Activated naive CD8-positive, alpha-beta T cell treated with anti-CD3 and anti-CD28 coated beads, Interleukin-2, amount 50 U/mL, for 24 hours (primary cell): ENCODE measurements at places on chromosomes 2 and 18.

DNA sequence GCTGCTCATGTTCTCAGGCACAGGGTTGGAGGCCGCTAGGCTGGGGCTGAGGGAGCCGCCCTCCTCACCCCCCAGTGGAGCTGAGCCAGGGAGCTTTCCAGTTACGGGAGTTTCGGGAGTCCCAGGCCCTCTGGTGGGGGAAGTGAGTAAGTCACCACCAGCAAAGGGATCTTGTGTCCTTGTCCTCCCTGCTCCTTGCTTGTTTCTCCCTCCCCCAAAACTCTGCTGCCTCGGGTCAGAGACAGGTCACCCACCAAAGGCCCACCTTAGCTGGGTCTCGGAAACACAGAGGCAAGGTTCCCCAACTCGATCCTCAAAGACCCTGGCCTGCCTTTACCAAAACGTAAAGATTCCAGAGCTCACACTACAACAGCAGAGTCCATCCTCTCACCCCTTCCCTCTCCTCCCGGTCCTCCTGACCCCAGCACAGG, 60.5 kb upstream of the POMC start:
- no peak for DNase-seq

DNA sequence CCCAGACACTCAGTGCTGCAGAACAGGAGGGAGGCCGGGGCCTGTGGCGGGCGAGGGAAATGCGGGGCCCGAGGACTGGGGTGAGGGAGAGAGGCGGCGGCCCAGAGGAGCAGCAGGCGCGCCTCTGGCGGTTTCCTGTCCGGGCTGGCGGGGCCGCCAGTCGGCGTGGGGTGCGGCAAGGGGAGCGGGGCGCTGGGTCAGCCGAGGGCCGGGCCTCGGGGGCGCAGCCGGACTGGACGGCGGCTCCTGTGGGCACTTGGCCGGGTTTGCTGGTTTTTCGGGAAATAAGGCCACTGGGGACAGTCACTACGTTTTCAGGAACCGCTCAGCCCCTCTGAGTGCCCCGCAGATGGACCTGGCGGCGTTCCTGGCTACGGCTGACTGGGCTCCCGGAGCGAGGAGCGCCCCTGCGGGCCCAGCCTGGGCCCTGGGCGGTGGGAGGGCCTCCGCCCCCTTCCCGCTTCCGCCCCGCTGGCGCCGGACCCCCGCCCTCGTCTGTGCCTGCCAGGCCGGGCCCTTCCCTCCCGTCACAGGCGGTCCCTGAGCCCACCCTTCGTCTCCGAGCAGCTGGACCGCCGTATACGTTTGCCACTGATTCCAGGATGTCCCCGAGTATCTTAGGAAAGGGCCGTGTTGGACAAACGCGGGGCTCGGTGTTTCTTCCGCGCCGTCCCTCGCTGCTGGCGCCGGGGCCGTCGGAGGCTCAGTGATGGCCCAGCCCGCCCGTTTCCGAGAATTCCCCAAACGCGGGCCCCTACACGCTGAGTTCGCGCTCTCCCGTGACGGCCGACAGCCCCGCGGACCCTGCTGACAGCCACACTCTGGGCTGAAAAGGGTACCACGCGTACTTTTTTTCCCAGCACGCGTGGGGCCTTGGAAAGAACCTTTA, 84.6 kb downstream of the FAM210A start:
- no peak for DNase-seq

DNA sequence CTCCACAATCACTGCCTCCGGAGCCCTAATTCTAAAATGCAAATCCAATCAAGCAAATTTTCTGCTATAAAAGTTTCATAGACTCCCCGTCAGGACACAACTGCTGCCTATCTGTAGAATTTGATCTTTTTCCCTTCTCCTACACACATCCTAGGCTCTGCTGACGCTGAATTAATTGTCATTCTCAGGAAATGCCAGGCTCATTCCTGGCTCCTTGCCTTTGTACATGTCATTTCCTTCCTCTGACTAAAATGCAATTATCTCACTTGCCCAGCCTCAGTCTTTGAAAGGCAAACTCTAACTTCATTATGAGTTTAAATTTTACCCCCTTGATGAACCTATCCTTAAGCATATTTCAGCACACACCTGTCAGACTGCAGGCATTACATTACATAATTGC, 844.9 kb upstream of the CRIM1 start:
- no peak for DNase-seq

DNA sequence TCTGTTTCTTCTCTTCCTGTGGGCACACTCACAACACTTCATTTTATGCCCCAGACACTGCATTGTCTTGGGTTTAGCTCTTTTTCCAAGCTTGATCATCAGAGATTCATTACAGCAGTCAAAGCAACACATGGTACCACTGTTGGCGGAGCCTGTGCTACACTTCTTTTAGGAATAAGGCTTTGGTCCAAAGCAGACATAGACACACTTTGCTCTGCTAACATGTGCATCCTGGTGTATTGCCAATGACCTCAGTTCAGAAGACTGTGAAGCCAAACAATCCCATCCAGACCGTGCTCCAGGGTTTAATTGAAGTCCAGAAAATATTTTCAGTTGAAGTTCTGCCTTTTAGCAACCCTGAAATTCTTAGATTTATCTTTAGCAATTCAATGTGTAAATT, 354.6 kb upstream of the RAB12 start:
- no peak for DNase-seq

DNA sequence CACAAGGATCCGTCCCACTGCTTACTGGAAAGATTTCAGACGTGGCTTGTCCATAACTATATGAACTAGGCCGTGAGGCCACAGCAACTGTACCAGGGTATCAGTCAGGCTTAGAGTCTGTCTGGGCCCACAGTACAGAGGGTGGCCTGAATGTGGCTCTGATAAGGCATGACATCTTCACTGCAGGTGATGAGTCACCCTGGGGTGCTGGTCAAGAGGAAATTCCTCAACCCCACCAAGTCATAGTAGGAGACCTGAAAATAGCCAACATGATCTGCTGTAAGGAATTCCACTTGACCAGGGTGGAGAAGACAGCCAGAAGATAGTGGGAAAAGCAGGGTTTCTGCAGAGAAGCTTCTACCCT, 107.7 kb downstream of the INHBB start:
- no peak for DNase-seq

- DNase-seq, result no peak
Measured at GRCh38 chr18:22385718-22386117, 32.0 kb downstream of the CTAGE1 start.

- DNase-seq, result no peak
Measured at GRCh38 chr2:175003875-175004729, 1.1 kb downstream of the CHN1 start.

- DNase-seq, result no peak
Measured at GRCh38 chr2:202023904-202024266, 9.8 kb upstream of the FZD7 start.

DNA sequence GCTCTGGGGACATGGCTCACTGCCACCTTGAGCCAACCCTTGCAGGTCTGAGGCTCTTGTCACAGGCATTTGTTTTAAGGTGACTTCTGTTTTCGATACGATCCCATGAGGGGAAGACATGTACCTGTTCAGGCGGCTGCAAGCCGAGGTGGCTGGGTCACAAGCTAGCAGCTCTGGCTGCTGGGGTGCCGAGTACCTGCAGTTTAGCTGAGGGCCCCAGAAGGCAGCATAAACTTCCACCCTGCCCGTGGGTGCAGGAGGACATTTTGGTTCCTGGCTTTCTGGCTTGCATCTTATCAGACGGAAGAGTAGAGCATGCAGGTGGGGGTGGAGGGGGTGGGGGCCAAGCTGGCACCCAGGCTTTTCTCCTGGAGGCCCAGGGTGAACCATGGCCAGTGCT, 28.4 kb downstream of the COA5 start:
- no peak for DNase-seq

GRCh38 chr18:14104906-14105748, 27.1 kb downstream of the ZNF519 start:
- no peak for DNase-seq

GRCh38 chr2:131966256-131966655, 195.5 kb downstream of the ANKRD30BL start:
- no peak for DNase-seq

GRCh38 chr18:74522635-74523548, 11.4 kb upstream of the CNDP1 start:
- no peak for DNase-seq

DNA sequence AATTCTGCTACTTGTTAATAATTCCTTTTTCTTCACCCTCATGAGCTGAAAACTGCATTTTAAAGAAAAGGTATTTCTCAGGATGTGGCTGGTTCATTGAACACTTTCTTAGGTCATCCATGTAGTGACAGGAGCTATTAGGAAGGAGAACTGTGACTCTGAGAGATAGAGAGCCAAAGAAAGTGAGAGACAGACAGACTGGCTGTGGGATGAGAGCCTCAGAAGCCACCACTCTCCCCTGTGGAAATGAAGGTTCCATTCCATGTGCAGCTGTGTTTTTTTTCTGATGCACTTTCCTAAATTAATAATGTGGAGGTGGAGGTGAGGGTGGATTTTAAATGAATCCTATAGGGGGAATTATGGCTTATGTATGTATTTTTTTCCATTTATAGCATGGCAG, 113.3 kb downstream of the FAM210A start:
- DNase-seq, result no peak

DNA sequence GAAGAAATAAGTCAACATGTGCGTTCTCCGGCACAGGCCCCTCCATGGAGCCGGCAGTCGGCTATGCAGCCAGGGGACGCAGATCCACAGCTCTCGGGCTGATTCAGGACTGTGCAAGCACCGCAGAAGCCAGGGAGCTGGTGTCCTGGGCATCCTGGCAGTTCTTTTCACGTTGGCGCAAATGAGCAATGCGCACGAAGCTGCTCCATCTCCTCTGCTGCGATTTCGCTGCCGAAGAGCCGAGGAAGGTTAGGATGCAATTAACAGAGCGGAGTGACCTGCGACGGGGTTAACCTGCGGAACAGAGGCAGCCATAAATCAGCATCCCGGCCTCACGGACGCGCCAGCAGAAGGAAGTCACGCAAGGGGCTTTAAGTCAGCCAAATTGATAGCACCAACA, 107.1 kb upstream of the POU3F3 start:
- no peak for DNase-seq

DNA sequence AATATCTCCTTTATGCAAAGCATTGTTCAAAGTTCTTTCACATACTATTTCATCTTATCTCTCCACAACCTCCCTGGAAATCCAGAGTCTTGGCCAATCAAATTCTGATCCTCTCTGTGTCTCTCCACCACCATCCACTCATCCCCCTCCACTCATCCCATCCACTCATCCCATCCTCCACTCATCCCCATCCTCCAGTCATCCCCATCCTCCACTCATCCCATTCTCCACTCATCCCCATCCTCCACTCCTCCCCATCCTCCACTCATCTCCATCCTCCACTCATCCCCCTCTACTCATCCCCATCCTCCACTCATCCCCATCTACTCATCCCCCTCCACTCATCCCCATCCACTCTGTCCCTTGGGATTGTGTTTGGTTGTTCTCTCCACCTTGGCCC, 101.1 kb downstream of the BCL2 start:
- no peak for DNase-seq

- peak; percentile 34 for DNase-seq
Measured at GRCh38 chr2:130391872-130392670, 36.2 kb downstream of the PTPN18 start.

DNA sequence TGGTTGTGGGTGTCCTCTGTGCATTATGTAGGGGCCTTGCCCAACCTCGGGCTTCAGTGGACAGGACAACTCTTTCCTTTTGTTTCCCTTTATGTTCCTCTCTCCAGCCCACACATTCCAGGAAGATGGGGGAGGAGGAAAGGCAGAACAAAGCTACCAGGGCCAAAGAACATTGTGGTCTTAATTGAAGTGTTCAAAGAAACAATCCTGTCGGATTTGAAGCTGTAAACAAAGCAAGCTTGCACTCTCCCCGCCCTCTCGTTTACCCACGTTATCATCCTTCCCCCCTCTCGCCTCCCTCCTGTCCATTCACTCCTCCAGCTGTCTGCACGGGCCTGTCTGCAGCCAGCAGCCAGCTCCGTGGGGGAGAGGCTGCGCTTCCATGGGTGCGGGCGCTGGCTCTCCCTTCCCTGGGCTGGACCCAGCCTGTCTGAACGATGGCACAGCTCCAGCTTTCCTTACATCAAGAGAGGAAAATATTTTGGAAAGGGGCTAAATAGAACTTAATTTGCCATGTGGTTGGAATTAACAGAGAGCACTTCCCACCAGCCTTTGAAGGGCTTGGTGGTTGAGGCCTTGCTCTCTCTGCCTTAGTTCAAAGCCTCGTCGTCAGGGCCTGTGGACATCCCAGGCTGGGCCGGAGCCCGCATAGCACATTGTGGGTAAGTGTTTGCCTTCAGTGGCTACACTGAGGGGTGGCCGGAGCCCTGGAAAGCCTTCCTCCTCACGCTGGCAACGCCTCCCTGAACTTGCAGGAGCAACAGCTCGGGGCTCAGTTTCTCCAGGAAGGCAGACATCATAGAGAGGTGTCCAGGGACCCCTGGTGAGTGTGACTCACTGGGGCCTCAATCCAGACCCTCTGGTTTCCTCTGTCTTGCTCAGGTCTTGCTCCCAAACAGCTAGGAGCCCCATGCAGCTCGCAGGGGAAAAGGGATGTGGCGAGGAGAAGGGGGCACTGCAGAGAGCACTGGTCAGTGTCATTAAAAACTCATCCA, 60.6 kb upstream of the HS6ST1 start:
- no peak for DNase-seq

GRCh38 chr2:191758518-191759507, 80.9 kb downstream of the NABP1 start:
- DNase-seq, result peak; percentile 57

GRCh38 chr2:127197475-127198385, 22.4 kb downstream of the CYP27C1 start:
- peak; percentile 71 for DNase-seq

- DNase-seq, result no peak
Measured at GRCh38 chr2:160812830-160813505, 319.4 kb upstream of the RBMS1 start.

DNA sequence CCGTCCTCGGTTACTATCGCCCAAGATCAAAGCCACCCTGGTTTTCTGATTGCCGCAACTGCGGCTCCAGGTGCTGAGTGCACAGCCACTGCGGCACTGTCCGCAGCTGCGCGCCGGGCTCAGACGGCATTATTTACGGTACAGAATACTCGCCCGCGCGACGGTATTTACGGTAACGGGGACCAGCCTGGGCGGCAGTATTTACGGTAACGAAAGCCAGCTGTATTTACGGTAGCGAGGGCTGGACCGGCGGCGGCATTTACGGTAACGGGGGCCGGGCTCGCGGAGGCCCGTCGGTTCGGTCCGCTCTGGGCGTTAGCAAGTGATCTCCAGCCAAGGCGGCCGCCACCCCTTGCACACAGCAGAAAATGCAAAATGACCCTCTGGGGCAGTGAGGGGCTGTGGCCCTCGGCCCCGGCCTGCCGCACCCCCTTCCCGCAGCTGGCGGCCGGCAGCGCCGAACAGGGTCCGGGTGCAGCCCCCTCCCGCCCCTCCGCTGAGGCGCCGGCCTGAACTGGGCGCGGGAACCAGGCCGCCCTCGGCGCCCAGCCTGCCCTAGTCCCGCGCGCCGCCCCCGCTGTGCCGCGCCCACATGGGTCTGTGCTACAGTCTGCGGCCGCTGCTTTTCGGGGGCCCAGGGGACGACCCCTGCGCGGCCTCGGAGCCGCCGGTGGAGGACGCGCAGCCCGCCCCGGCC, at the start of gene GNAL:
GNAL (plus strand) TSS at position 293 of the 697 bp plus-strand sequence; CDS start at position 593, 300 bp downstream.
- DNase-seq, result peak; percentile 56

DNA sequence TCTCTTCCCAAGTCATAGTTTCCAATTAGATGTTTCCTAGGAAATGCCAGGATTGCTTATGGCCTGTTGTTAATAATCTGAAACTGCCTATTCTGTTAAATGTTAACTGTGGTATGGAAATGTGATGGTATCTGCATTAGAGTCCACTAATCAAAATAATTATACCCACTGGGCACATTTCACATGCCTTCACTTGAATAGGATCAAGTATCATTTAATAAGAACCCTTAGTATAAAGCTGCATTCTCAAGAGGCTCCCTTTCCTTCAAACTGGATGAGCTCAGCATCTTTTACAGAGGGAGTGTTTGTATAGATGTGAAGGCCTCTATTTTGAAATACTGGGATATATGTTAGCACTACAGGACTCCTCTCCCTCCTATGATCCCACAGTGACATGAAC, 477.2 kb upstream of the VRK2 start:
- no peak for DNase-seq
